ENCODE measurements at places on chromosomes 13 and 19.
A peak's percentile ranks its signal among the peaks of the same experiment; 100 is the strongest.

- DNase-seq = no peak
These were observed 1761.8 kb downstream of the SLITRK5 start for GRCh38 chr13:89432997-89433396.

DNA sequence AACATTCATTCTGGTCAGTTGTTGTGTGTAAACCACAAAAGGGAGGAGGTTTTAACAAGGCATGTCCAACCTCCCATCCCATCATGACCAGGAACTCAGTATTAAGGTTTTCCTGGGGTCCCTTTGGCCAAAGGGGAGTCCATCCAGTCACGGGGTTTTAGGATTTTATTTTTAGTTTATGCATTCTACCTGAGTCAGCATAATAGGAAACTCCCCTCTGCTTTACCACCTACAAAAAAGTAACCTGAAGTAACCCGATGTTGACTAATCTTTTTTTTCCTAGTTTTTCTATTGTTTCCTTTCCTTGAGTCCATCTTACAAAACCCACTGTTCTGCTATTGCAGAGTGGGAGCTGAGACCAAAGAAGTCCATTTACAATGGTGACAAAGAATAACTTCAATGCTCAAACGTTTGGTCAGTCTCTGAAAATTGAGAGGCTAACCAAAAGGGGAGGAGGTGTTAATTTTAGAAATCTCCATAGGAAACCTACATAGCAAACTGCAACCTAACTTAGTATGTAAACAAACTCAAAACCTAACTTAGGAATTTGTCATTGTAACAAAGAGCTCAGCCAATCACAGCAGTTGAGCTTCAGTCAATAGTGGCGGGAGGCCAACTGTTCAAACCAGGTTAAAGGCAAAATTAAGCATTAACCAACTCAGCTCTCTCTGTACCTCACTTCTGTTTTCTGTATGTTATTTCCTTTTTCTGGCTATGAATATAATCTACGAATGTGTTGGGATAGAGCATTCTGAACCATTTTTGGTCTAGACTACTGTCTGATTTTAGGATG, 1954.1 kb downstream of the PCDH9 start:
- DNase-seq = no peak

- no peak for DNase-seq
These were observed 68.2 kb downstream of the RASL11A start for GRCh38 chr13:27338816-27339215.

DNA sequence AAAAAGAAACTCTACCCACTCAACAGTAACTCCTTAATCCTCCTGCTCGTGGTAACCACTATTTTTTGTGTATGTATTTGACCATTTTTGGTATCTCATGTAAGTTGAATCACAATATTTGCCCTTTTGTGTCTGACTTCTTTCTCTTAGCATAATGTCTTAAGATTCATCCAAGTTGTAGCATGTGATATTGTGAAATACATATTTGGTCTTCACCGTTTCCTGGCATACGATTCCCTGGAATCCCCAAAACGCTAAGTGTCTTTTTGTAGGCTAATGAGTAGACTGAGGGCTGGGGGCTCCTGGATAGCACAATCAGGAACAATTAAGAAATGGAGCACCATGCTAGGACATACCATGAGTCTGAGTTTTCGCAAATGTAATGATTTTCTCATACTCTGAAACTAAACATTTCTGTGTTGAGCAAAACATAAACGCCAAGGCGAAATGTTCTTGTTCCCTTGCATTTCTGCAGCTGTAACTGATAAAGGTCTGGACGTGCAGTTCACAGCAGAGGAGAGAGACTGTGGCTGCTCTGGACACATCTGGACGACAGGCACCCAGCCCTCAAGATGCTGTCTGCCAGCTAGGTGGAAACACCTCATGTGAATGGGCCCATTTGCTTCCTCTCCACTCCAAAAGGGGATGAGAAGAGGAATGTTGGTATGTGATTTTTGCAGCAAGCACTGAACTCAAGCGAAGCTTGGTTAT, 38.4 kb downstream of the BRD4 start:
- no peak for DNase-seq

- no peak for DNase-seq
These were observed 24.8 kb downstream of the GGACT start for GRCh38 chr13:100563779-100564178.

GRCh38 chr19:815775-816499, 5.8 kb downstream of the PLPPR3 start:
- no peak for DNase-seq

DNA sequence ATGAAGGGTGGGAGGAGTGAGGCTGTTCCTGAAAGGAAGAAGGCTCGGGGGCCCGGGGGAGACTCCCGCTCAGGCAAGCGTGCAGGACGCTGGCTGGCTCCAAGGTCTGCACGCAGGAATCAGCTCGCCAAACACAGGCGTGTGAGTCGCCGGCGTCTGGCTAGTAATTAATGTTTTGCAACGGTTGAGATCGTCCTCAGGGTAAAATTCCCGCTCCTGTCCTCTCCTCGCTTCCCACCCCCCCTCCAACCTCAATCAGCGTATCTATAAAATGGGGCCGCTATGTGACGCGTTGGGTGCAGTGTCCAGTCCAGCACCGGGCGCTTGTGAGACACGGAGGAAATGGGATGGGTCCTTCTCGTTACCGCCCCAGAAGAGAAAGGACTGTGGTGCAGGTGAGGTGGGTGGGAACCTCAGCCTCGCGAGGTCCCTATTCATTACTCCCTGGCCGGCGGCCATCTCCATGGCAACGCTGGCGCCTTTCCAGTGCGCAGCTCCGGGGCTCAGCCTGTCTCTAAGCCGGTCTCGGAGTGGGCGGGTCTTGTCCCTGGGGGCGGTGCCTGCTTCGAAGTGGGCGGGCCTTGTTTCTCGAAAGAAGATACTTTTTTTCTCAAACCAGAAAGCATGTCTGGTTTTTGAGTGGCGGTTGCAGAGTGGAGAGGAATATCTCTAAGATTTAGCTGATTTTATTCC, 6.5 kb upstream of the ZNF579 start:
- peak; percentile 86 for DNase-seq

GRCh38 chr13:100573121-100573520, 15.5 kb downstream of the GGACT start:
- DNase-seq = peak; percentile 55

GRCh38 chr19:34120846-34121639, 51.3 kb upstream of the LSM14A start:
- DNase-seq = peak; percentile 18

GRCh38 chr13:36030670-36031331, 100.4 kb downstream of the DCLK1 start:
- DNase-seq = no peak

DNA sequence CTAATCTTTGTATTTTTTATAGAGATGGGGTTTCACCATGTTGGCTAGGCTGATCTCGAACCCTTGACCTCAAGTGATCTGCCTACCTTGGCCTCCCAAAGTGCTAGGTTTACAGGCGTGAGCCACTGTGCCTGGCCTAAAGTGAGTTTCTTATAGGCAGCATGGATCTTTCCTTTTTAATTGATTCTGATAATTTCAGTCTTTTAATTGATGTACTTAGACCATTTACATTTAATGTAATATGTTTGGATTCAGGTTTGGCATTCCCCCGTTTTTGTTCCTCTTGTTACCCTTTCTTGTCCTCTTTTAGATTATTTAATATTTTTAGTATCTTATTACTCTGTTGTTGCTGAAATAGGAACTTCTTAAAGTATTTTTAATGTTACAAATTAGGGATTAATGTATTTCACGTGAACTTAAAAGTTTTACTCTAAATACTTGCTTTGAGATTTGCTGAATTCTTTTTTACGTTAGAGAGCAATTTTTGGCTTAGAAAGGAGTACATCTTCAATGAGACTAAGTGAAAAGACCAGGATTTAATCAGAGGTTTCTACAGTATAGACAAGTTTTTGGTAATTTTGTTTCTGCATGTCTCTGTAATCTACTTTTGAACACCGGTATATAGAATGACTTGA, 50.3 kb downstream of the URI1 start:
- DNase-seq = no peak

DNA sequence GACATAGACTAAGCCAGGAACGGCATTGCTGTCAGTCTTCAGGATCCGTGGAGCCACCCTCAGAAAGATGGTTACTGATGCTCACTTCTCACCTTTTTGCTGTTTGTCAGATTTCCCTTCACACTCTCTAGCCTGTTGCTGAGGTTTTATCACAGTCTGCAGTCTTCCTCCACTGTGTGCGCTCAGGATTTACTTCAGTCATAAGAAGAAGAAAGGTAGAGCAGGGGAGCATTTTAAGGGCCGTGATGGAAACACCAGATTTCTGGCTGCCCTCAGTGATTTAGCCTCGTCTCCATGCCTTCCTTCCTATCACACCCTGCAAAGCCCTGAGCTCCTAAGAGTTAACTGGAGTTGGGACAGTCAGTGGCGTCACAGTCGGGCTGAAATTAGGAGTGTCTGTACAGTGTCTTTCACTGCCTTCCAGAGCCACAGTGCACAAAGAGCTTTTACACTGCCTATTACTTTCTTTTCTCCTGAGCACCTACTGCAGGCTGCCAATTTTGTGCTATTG, 60.0 kb upstream of the GPR183 start:
- DNase-seq = no peak

GRCh38 chr19:46783670-46784069, 4.7 kb downstream of the SLC1A5 start:
- DNase-seq = no peak

DNA sequence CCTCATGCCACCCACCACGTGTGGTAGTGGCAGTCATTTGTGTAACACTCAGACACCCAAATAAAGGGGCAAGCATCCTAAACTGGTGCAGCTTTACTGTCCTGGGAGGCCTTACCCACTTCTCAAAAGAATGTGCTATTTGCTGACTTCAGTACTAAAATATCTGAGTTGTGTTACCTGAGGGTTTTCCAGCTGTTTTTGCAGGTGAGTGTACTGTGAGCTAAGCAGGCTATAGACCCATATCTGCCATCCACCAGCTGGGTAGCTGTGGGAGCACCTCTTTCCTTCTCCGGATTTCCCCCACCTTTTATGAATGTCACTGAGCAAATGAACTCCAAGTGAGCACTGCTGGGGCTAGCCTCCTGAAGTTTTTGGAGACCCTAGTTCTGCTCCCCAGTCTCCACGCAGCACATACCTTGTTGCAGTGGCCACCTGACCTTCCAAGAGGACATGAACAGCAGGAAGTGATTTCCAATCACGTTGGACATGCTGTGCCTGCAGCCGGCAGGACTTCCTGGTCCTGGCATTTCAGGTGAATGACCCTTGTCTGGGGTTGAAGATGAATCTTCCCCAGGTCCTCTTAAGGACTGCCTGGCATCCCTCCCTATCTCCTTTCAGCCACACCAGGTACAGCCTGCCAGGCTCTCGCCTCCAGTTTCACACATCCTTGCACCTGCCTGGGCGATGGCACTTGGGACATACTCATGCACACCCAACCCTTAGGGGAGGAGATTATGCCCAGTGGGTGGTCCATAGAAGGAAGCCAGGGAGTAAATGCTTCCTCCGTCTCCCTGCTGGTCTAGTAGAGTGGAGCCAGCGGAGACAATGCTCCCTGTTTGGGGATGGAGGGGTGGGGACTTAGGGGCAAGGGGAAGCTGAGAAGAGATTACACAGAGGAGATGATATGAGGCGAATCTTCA, 109.5 kb upstream of the SPATA13 start:
- DNase-seq = no peak

DNA sequence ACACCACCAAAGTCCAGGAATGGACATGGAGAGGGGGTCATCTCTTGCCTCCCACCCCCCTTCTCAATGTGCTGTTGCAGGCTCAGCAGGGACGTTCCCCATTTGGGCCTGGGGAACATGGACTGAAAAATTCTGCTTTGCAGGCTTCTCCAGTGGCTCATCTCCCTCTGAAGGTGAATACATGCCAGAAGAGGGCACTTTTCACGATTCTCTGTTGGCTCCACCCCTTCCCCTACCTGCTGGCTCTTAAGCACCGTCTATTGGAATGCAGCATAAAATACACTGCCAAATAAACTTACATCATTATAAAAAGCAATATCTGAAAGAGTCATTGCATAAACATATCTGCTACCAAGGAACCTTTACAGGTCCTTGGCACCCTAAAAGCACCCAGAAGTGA, 35.7 kb downstream of the NHLRC3 start:
- DNase-seq = no peak

DNA sequence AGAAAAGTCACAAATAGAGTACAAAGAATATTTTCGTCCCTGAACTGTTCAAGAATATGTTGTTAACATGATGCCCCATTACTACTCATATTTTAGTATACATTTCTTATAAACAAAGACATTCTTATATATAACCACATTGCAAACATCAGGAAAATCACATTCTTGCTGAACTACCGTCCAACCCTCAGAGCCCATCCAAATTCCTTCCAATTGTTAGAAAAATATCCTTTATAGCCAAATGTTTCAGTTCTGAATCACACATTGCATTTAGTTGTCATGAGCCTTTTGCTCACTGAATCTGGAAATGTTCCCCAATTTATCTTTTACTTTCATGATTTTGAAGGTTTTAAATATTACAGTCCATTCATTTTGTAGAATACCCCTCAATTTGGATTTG, 467.8 kb upstream of the ARGLU1 start:
- DNase-seq = no peak

DNA sequence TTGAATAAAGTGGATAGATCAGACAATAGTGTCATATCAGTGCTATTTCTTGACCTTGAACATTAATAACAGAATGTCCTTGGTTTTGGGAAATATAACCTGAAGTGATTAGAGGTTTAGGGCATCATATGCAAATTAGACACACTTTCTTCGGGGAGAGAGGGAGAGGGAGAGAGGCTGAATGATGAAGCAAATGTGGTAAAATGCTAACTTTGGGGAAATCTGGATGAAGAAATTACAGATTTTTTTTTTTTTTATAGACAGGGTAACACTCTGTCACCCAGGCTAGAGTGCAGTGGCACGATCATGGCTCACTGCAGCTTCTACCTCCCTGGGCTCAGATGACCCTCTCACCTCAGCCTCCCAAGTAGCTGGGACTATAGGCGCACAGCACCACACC, 3.9 kb upstream of the NCR1 start:
- DNase-seq = no peak

- no peak for DNase-seq
These were observed 9.6 kb downstream of the TGDS start for GRCh38 chr13:94586371-94586770.

DNA sequence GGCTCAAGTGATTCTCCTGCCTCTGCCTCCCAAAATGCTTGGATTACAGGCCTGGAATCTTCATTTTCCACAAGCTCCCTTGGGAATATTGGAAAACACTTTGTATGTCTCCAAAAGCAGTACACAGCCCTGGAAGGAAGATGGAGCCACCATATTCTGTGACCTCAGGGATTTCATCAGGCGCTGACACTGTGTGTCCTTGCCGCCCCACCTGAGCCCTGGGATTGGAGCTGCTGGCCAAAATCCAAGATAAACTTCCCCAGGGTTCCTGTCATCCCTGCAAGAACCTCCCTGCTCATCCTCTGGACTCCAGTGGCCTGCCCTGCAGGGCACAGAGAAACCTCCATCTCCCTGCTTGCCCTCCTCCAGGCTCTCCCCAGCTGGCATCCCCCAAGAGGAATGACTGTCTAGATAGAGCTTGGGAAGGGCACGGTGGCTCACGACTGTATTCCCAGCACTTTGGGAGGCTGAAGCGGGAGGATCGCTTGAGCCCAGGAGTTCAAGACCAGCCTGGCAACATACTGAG, 1.3 kb upstream of the GNG7 start:
- DNase-seq = no peak

All from T-helper 2 cell treated with Interferon-gamma antibody and Interleukin-4, amounts not matched to agents 5 μg/mL and 100 μg/mL, for 36 hours (primary cell).